ENCODE measurements at places on chromosomes 5 and 9.

DNA sequence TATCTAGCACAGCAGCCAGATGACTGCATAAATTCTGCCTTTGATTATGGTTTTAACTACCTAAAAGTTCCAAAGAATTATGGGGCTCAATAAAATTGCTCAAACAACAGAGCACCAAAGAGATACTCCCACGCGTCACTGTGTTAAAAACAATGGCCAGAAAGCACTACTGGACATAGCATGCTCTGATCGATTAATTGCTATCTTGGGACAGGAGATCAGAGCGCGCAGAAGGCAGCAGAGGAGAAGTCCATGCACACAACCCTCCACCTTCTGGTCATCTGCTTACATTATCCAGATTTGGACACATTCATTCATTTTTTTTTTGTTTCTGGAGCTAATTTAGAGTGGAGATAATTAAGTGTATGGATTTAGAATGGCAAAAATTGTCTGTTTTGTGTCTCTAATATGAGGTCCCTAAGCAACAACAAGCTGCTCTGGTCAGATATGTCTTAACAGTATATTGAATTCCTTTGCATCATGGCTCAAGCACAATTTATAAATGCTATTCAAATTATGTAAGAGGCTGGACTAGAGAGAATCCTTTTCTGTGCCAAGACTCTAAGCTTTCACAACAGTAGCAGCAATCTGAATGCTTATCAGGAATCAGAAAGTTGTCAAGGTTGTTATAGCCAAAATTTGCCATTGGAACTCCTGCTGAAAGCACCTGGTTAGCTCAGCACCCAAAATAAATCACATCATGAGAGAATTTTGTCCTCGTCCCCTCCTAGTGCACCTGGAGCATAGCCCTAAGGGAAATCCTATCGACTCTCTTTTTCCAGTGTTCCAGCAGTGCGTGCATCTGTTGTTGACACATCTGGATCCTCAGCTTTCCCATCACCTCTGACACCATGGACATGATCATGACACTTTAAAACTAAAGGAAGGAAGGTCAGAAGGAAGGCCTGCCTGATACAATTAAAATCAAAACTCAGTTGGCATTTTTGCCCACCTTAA, 98.6 kb upstream of the HMHB1 start:
- no peak for DNase-seq

GRCh38 chr5:76679231-76679630, 36.7 kb upstream of the F2R start:
- DNase-seq: no peak

DNA sequence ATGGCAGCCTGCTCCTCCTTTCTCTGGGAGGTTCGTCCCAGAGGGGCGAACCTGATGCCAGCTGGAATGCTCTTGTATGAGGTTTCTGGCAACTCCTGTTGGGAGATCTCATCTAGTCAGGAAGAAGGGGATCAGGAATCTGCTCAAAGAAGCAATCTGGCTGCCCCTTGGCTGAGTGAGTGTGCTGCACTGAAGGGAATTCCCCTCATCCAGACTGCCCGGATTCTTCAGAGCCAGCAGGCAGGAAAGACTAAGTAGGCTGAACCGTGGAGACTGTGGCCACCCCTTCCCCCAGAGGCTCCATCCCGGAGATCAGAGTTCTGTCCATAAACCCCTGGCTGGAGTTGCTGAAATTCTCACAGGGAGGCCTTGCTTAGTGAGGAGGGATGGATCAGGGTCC, 476.0 kb downstream of the CSNK1G3 start:
- no peak for DNase-seq

GRCh38 chr5:81748556-81748955, 2.3 kb downstream of the SSBP2 start:
- no peak for DNase-seq

- DNase-seq: no peak
Observed at GRCh38 chr5:95799191-95799835, 23.2 kb downstream of the GLRX start.

GRCh38 chr9:26012797-26013196, 334.6 kb upstream of the TUSC1 start:
- no peak for DNase-seq

DNA sequence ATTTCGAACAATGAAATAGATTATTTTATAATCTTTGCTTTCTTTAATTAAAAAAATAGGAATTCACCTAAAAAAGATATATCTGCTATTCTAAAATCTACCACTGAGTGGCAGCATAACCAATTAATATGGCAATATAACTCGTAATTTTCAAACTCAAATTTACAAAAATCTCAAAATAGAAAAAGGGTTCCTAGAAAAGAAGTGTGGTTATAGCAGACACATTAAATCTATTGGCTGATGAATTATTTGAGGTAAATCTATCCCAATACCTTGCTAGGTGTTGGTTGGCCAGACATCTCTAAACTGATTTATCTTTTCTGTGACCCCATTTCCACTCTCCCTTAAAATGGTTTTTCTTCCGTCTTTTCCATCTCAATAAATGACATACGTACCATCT, 30.2 kb upstream of the NRG2 start:
- DNase-seq: peak; percentile 61

DNA sequence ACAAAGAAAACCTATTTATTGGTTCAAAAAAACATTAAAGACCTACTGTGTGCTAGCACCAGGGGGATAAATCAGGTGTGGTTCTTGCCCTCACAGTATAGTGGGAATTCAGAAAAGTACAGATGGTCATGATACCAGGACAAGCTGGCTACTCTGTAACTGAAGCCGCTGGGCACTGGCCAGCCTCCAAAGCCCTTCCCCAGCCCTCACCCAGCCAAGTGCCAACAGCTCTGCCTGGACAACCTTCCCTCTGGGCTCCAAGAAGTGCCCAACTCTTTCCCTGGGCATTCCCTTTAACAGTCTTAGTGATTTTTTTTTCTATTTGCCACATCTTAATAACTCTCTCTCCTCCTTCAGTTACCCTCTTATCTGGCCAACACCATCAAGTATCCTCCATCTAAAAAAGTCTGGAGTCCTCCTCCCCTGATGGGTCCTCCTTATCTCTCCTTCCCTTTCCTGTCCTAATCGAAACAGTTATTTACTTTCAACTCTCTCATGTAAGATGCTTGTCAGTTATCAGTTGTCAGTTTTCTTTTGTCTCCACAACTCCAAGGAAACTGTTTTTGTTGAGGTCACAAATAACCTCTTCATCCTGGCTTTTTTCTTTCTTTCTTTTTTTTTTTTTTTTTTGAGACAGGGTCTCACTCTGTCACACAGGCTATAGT, 13.3 kb upstream of the SEPTIN8 start:
- no peak for DNase-seq

- no peak for DNase-seq
Observed at GRCh38 chr9:93234600-93234999, 50.7 kb downstream of the WNK2 start.

- DNase-seq: no peak
Observed at GRCh38 chr5:61536922-61537321, 204.9 kb downstream of the ZSWIM6 start.

DNA sequence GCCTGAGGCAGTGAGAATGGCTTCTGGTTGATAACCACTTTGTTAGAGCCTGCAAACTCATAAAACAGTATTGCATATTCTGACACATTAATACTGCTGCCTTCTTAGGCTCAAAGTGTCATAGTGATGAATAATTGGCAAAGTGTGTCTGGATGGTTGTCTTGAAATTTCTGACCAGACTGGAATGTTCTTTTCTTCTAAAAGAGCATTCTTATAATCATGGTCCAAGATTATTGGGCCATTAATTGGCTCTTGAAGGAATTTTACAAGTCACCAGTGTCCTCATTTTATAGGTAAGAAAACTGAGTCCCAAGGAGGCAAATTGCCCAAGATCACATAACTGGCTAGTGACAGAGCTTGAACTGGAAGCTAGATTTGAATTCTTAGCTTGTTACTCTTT, 111.7 kb downstream of the PCSK1 start:
- DNase-seq: no peak

DNA sequence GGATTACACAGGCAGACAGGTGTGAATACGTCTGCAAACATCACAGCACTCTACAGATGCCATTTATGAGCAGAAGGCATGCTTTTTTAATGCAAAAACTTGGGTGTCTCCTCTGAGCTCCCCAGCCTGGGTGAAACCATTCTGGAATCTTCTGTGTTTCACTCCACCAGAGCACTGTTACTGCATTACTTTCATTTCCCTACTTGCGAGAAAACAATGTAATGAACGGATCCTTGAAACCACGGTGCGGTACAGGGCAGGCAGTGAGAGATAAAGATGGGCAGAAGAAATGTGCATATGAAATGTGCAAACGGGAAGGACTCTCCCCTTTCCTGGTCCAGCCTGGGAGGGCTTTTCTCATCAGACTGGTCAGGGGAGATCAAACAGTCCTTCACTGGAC, 584.3 kb upstream of the KLF4 start:
- DNase-seq: no peak

DNA sequence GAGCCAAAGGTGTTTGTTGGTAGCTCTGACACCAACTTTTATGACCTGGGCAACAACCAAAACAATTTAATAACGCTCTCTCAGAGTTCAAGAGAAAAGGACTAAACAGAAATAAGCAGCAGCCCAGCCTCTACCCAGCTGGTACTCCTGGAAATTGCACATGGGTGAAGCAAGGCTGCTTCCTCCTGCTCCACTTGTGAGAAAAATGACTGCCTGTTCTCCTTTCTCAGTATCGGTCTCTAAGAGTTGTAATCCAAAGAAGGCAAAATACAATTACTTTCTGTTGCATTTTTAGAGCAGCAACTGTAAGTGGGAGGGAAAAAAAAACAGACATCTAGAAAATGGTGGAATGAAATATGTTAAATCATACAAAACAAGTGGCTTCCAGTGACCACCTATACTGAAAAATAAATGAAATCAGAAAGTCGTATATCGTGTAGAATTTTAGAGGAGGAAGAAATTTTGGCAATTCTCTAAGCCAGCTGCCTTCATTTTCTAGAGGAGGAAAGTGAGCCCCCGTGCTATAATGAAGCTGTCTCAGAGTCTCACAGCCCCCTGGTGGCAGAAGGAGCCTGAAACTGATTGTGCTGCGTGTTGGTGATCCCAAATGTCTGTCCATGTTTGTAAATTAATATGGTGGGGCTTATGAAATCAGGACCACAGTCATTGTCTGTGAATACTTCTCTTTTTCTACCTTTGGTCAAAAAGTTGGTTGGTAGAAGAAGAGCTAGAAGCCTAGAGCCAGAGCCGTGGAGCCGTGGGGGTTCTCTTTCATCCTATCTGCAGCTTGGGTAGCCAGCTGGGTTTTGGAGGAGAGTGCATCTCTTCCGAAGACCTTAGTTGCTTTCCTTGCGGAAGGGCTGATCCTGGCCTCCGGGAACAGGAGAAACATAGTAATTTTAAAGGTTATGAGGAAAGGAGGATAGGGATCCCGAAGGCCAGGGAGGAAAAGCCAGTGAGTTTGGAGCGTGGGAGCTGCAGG, 139.9 kb downstream of the PIP5K1B start:
- peak; percentile 55 for DNase-seq

- peak; percentile 65 for DNase-seq
Observed at GRCh38 chr9:82091610-82092009, 103.0 kb downstream of the SPATA31D1 start.

DNA sequence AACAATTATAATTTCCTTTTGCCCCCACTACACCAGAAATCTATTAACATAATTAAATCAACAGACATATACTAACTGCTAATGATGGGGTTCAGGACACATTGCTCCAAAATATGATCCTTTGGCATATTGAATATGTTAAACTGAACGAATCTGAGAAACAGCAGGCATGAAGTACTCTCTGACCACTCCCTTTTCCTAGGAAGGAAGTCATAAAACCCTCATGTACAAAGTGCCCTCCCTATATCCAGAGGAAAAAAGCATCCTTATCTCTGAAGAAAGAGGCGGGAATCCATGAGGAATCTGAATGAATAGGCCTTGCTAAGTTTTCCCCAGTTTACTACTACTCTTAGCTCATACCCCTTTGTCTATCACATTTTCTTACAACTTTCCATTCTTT, 67.9 kb downstream of the ADAMTS6 start:
- no peak for DNase-seq

DNA sequence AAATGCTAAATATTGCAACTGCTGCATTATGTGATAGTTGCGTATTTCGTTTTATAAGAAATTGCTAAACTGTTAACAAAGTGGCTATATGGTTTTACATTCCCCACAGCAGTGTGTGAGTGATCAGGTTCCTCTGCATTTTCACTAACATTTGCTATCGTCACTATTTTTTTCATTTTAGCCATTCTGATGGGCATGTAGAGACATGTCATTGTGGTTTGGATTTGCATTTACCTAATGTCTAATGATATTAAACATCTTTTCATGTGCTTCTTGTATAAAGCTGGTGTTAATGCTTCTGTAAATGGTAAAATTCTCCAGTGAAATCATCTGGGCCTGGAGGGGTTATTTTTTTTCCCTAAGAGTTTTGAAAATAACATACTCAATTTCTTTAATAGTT, 61.6 kb downstream of the ERCC6L2 start:
- no peak for DNase-seq

DNA sequence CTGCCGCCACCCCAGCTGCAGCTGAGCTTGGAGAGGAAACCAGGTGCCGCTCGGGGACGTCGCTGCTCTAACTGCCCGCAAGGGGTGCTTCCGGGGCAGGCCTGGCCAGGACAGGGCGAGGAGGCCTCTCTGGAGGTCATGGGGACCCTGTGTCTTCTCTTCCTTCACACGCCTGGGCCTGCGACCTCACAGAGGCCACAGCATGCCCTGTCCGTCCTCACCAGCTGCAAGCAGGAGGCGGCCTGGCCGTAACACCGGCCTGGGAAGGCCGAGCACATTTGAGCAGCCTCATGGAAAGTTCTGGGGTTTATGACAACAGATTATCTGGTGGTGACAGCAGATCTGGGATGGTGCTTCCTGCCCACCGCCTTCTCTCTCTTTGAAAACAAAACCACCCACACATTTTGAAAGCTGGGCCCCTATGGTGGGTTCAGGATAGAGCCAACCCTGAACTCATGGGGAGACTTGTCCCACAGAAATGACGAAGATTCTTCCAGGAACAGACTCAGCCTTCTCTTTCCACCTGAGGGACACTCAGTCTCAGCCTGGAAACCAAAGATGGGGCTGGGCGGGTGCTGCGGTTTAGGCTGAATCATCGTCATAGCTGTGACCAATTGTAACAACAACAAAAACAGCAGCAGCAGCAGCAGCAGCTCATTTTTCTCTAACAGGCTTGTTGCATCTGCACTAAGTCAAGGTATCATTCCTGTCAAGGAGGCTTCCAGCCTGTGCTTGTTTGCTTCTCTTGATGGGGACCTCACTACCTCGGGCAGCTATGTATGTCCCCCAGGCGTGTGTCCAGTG, 99.6 kb upstream of the RAPGEF1 start:
- no peak for DNase-seq

DNA sequence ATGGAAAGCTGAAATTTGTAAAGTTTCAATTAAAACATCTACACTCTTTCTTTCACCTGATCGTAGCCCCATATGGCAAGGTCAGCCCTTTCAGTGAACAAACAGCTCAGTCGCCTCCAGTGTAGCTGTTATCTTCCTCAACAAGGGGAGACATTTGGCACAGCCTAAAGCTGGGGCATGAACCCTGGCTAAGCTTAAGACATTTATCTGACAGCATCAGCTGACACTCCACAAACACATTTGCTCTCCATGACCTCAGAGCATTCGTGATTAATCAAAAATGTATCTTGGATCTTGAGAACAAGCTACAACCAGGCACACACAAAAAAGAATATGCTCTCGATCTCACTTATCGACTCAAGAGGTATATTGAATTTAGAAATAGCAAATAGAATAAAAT, 67.3 kb downstream of the POU5F2 start:
- DNase-seq: no peak
